ENCODE measurements at places on chromosomes 3 and 15.

DNA sequence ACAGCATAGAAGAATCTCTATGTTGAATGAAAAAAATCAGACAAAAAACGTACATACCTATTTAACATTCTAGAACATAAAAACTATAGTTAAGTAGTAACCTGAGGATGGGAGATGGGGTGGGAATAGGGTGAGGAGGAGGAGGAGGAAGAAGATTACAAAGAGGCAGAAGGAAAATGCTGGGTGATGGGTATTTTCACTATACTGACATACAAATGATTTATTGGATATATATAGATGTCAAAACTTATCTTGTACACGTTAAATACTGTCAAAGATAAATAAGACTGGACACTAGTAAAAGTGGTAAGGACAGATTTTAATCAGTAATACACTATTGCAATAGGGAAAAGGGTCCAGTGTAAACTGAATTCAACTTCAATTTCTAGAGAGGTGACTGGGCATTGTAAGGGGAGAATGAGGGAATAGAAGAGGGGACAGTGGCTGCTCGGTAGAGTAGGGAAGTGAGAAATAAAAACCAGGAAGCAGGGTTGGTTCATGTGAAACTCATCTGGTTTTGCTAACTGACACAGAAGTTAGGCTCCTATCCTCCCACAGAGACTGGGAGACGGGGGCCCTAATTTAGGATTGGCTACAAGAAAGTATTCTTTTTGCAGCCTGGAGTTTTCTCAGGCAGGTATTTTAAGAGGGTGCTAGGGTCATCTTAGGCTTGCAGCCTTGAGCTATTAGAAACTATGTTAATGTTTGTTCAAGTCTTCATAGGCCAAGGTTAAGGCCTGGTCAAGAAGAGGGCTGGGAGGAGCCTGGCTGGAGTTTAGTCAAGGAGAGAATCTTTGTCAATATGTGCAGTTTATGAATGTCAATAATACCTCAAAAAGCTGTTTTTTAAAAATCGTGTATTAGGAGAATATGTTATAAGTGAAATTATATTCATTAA, 15.0 kb upstream of the C15orf61 start:
- DNase-seq, result no peak

DNA sequence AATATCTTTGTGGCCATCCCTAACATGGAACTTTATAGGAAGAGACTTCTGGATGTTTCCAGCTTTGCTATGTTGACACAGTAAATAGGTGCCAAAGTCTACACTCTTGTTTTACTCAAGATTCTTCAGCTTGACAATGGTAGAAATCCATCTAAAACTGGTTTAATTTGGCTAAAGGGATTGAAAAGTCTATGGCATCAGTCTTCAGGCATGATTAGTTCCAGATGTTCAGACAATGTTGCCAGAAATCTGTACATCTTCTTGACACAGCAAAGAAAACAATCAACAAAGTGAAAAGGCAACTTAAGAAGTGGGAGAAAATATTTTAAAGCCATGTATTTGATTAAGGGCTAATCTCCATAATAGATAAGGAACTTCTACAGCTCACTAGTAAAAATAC, 130.5 kb downstream of the LRRC3B start:
- no peak for DNase-seq

DNA sequence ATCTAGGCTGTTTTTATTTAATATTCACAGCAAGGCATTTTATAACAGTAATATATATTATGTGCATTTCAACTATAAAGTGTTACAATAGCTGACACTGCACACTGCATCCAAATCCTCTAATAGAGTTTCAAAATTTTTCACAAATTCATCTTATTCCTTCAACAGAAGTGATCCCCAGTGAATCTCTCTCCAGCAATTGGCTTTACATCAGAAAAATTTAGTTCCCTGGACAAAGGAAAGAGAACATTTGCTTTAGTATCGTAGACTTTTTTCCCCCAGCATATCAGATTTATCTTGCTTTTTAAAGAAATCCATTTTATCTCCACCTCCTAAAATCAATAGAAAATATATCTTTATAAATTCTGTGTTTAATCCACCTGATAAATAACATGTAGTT, 868.6 kb downstream of the TBL1XR1 start:
- DNase-seq, result no peak

DNA sequence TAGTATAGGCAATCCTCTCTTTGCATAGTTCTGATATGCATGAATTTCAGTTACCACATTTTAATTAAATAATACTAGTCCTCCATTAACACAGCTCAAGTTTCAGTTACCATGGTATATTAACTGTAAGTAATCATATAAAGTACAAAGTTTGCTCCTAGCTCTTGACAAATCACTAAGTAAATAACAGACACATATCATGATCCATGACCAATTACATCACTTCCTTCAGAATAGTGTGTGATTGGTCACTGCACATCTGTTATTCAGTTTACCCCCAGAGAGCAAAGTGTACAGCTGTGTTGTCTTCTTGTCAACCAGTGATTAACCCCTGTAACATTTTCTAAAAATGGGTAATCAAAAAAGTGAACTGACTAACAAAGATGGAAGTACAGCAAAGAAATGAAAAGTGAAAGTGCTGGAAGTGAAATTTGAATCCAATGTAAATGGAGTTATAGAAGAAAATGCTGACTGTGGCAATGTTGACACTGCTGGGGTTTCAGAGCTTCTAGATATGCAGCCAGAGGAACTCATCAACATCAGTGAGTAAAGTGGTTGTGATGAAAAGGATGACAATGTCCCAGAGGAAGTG, 30.2 kb upstream of the LEKR1 start:
- DNase-seq, result no peak

DNA sequence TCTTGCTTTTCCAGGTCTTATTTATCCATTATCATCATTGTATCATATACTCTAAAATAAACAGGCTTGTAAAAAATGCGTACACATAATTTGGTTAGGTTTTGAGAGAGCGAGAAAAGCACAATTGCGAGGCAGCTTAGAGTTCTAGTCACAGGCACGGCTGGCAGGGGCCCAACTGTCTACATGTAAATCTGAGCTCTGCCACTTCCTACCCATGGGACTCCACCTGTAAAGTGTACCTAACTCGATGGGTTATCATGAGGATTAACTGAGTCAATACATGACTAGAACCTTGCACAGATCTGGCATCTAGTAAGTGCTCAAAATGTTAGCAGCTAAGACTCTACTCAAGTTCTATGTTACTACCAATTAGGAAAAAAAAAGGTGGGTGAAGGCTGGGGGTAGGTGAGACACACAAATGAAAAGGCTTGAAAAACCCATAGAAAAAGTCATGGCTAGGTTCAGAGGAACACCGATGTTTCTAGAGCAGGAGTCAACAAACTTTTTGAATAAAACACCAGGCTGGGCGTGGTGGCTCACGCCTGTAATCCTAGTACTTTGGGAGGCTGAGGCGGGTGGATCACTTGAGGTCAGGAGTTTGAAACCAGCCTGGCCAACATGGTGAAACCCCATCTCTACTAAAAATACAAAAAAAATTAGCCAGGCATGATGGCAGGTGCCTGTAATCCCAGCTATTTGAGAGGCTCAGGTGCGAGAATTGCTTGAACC, 36.2 kb downstream of the GLB1 start:
- peak; percentile 88 for DNase-seq

DNA sequence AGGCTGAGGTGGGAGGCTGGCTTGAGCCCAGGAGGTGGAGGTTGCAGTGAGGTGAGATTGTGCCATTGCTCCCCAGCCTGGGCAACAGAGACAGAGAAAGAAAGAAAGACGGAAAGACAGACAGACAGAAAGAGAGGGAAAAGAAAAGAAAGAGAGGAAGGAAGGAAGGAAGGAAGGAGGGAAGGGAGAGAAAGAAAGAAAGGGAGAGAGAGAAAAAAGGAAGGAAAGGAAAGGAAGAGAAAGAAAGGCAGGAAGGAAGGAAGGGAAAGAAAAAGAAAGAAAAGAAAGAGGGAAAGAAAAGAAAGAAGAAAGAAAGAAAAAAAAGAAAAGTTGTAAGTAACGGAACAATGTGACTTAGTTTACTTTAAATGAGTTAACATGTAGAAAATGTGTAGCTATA, 260.7 kb upstream of the GRM7 start:
- no peak for DNase-seq

GRCh38 chr3:40846451-40846850, 321.7 kb downstream of the ZNF621 start:
- no peak for DNase-seq

- no peak for DNase-seq
Measured at GRCh38 chr3:186525369-186526255, 18.6 kb downstream of the CRYGS start.

DNA sequence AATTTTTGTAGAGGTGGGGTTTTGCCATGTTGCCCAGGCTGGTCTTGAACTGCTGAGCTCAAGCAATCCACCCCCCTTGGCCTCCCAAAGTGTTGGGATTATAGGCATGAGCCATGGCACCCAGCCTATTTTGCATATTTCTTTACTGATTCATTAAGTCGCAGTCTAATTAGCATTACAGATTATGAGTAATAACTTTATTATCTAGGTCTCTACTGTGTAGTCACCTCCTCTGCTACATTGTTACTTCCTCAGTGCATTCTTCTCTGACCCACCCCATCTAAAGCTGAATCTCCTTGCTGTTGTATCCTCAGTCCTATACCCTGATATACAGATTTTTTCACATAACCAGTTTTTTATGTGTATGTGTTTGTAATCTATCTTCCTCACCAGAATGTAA, 61.7 kb downstream of the TFDP2 start:
- no peak for DNase-seq

- no peak for DNase-seq
Measured at GRCh38 chr15:67914537-67915460, 75.0 kb upstream of the RNU6-1 start.

- DNase-seq, result no peak
Measured at GRCh38 chr3:13265016-13265415, 155.1 kb downstream of the NUP210 start.

GRCh38 chr3:140568842-140569520, 108.9 kb upstream of the TRIM42 start:
- no peak for DNase-seq

GRCh38 chr15:66684136-66684681, 17.8 kb upstream of the SMAD6 start:
- DNase-seq, result no peak

GRCh38 chr3:130316169-130316568, 29.3 kb upstream of the COL6A5 start:
- DNase-seq, result no peak

DNA sequence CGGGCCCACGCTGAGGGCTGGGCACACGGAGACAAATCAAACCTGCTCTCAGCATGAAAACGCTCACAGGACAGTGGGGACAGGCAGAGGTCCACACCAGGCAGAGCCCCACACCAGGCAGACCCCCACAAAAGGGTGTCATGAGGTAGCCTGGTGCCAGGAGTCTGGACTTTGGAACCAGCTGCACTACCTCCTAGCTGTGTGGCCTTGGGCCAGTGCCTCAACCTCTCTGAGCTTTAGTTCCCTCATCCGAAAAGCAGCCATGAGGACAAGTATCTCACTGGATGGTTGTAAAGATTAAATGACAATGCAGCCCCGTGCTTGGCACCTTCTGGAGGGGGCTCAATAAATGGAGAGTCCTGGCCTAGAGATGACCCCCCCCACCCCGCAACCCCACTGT, 16.5 kb upstream of the CRABP1 start:
- no peak for DNase-seq

DNA sequence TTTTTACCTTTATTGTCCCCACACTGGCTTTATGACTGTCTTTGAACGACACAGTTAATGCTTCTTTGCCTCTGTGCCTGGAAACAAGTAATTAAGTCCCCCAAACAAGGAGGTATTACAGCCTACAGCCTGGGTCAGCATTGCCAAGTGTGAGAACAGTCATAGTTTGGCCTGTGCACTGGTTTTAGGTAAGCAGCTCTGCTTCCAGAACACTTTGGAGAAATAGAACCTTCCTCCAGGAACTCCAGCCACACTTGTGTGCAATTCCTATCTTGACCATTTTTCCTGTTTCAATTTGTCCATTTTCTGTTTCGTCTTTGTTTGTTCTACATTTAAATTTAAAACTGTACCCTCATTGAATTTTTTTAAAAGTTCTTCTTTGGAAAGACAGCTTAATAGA, 568.2 kb downstream of the TUSC7 start:
- no peak for DNase-seq

DNA sequence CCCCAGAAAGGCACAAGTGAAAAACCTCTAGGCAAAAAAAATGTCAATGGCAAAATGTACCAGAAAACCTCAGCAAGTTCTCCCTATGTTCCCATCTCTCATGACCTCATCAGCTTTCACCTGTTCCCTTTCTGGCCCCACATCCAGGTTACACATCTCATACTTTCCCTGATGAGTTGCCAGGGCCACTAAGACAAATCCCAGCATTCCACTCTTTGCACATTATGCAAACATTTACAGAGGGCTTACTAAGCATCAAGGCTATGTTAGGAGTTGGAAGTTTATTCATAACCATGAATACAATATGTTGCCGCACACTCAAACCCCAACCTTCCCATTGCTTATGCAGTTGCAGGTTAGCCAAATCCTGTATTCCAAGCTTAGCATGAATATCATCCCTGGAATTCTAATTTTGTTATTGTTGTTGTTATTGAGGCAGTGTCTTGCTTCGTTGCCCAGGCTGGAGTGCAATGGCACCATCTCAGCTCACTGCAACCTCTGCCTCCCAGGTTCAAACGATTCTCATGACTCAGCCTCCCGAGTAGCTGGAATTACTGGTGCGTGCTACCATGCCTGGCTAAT, 129.3 kb upstream of the UBE2E2 start:
- no peak for DNase-seq

GRCh38 chr3:181947606-181948005, 235.9 kb downstream of the SOX2 start:
- DNase-seq, result no peak

- DNase-seq, result no peak
Measured at GRCh38 chr3:160793722-160794252, 37.8 kb downstream of the PPM1L start.

DNA sequence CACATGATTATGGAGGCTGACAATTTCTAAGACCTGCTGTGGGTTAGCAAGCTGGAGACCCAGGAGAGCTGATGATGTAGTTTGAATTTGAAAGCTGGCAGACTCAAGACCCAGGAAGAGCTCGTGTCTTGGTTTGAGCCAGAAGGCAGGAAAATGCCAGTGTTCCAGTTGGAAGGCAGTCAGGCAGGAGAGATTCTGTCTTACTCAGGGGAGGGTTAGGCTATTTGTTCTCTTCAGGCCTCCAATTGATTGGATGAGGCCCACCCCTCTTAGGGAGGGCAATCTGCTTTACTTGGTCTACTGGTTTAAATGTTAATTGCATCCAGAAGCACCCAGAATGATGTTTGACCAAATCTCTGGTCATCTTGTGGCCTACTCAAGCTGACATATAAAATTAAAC, 40.4 kb upstream of the IGF2BP2 start:
- DNase-seq, result no peak
